ENCODE measurements at places on chromosomes 6 and 20.

GRCh38 chr6:143543435-143543834 is 31.9 kb upstream of the FUCA2 start:
- DNase-seq, result peak; percentile 20

DNA sequence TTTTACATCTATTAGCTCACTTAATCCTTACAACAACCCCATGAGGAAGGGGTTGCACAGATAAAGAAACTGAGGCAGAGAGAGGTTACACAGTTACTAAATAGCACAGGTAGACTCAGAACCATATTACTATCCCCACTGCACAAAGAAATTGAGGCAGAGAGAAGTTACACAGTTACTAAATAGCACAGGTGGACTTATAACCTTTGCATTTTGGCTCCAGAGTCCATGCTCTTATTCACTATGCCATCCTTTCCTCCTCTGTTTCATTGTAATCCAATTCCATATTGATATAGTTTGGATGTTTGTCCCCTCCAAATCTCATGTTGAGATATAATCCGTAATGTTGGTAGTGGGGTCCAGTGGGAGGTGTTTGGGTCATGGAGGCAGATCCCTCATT is 3.5 kb downstream of the TDP2 start:
- no peak for DNase-seq

DNA sequence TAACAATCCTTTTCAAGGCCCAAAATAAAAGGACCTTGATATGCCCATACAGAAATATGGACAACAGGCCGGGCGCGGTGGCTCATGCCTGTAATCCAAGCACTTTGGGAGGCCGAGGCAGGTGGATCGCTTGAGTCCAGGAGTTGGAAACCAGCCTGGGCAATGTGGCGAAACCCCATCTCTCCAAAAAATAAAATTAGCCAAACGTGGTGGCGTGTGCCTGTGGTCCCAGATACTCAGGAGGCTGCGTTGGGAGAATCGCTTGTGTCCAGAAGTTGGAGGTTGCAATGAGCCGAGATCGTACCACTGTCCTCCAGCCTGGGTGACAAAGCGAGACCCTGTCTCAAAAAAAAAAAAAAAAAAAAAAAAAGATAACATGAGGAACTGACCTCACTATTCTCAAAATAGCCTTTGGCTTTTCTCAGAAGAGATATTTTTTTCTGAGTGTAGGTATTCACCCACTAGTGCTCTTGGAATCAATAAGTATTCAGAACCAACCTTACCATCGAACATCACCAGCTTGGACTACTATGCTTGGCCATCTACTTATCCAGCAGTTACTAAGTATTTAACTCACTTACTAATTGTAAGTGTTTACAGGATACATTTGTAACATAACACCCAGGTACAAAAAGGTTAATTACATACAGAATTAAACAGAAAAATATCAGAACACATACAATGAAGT is 99.2 kb downstream of the OR2B2 start:
- no peak for DNase-seq

GRCh38 chr20:8128291-8129060 is 3.6 kb upstream of the PLCB1 start:
- DNase-seq, result no peak

DNA sequence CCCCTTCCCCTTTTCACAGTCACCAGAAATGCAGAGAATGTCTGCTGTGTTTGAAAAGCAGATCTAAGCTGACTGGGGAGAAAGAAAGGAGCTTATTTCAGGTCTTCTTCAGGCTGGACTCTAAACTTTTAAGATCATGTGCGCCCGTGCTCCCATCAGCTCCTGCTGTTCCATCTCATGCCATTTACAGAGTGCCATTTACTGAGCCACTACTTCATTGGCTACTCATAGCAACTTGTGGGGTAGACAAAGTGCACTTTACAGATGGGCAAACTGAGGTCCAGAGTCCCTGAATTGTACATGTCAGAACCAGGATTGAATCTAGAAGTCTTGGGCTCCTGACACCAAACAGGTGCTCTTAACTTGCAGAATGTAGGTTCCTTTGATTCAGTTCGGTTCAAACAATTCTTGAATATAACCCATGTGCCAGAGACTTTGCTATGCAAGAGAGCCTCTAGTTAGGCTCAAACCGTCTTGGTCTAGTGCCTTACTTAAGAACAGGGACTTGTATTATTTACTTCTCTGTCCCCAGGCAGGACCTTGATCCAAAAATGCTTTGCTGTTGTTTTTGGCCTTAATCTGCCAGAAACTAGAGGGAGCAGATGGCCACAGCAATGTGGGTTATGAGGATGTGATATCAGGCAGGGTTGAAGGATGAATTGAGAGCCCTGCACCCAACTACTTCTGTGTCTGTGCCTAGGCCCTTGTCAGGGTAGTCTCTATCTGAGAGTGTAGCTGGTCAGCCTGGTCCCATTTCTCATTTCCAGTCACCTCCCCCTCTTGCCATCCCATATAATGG is 56.4 kb downstream of the RALY start:
- DNase-seq, result no peak

All from AML-193 (cell line).